ENCODE measurements at places on chromosomes 6 and 20. TPM values are rescaled to one million over a fixed set of nuclear protein-coding genes. Genes with fewer than 3 reads are reported as not detected.

DNA sequence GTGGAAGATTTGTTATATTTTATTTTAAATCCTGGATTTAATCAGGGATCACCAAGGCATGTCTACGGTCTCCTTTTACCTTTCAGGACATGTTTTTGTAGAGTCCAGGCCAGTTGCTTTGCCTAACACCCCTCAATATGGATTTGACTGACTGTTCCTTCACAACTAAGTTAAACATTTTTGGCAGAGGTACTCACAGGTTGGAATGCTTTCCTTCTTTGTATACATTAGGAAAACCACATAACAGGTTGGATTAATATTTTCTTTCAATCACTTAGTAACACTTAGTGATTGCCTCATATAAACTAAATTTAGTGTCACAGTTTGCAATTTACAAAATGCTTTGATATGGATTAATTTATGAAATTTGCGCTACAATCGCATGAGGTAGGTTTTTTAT is 64.5 kb downstream of the IPCEF1 start:
- DNase-seq, result no peak

DNA sequence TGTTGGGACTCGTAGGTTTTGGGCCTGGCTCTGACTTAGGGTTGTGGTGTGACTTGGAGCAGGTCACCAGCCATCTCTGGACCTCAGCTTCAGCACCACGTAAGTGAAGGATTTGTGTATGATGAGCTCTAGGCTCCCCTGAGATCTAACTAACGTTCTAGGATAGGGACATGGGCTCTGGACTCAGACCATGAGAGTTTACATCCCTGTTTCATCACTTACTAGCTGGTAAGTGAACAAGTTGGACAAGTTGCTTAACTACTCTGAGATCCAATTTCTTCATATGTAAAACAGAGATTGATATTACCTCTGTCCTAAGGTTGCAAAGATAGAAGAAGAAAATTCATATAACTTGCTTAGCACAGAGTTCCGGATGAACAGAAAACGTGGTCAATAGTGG is 20.3 kb upstream of the PNPLA1 start:
- DNase-seq, result no peak

DNA sequence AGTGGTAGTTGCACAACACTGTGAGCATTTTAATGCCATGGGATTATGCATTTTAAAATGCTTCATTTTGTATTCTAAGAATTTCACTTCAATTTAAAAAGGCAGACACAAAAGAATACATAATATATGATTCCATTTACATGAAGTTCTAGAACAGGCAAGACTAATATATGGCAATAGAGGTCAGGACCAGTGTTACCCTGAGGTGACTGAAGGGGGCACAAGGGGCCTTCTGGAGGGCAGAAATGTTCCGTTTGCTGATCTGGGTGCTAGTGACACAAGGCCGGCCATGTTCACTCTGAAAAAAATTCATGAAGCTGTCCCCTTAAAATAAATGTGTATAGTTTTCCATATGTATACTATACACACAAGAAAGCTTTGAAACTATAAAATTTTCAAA is 28.5 kb downstream of the TASP1 start:
- no peak for DNase-seq

DNA sequence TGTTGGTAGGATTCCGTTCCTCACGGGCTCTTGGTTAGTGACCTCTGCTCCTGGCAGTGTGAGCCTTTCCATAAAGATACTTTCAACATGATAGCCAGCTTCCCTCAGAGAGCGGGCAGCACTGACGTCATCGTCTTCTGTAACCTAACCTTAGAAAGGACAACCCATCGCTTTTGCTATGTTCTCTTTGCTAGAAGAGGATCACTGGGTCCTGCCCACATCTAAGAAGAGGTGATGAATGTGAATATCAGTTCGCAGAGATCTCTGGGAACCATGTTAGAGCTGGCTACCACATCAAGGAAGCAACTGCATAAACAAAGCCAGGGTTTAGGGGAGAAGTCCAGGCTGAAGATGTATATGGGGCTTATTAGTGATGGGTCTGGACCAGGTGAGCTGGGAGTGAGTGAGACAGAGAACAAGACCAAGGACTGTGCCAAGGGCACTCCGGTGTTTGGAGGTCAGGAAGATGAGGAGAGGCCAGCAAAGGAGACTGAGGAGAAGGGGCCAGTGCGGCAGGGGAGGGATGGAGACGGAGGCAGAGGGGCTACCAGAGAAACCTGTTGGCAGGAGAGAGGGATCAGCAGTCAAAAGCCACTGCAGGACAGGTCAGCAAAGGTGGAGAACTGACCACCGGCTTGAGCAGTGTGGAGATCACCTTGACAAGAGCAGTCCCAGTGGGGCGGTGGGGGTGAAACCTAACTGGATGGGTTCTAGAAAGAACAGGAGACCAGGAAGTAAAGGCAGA is 39.7 kb downstream of the PIM1 start:
- no peak for DNase-seq

GRCh38 chr6:122758927-122759334 is 20.6 kb upstream of the FABP7 start:
- no peak for DNase-seq

The ADGB gene
- total RNA-seq, result not detected

Measured in stomach (tissue), 19 donors.